ENCODE measurements at places on chromosomes 12 and 14.

DNA sequence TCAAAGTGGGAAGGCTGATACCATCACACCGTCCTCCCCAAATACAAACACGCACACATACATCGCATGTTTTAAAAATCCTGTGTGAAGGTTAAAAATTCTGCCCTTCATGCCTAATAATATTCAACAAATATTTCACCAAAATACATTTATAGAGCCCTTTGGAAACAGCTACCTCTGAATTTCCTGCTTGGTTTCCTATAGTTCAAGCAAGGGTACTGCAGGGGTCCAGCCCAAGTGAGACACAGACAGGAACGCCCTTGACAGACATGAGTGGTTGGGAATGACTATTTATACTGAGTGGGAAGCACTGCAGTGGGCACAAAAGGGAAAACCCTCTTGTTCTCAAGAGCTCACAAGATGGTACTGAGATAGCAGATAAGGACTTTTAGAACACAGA lies 51.0 kb downstream of the ST8SIA1 start:
- H3K27ac ChIP-seq, result peak overlapping the region; percentile 27
- DNase-seq, result no peak
- H3K36me3 ChIP-seq, result no peaks in the 10 kb centered on the region
- H3K4me3 ChIP-seq, result no peak overlapping the region

- no peaks in the 10 kb centered on the region for H3K27me3 ChIP-seq
- DNase-seq, result no peak
- H3K36me3 ChIP-seq, result no peaks in the 10 kb centered on the region
- no peak overlapping the region for H3K4me3 ChIP-seq
These were observed 99.1 kb downstream of the NELL2 start for GRCh38 chr12:44777044-44777443.

GRCh38 chr14:89440986-89441909 lies 24.2 kb upstream of the FOXN3 start:
- H3K4me3 ChIP-seq, result no peak overlapping the region
- DNase-seq, result no peak
- H3K27ac ChIP-seq, result no peak overlapping the region
- no peaks in the 10 kb centered on the region for H3K27me3 ChIP-seq

DNA sequence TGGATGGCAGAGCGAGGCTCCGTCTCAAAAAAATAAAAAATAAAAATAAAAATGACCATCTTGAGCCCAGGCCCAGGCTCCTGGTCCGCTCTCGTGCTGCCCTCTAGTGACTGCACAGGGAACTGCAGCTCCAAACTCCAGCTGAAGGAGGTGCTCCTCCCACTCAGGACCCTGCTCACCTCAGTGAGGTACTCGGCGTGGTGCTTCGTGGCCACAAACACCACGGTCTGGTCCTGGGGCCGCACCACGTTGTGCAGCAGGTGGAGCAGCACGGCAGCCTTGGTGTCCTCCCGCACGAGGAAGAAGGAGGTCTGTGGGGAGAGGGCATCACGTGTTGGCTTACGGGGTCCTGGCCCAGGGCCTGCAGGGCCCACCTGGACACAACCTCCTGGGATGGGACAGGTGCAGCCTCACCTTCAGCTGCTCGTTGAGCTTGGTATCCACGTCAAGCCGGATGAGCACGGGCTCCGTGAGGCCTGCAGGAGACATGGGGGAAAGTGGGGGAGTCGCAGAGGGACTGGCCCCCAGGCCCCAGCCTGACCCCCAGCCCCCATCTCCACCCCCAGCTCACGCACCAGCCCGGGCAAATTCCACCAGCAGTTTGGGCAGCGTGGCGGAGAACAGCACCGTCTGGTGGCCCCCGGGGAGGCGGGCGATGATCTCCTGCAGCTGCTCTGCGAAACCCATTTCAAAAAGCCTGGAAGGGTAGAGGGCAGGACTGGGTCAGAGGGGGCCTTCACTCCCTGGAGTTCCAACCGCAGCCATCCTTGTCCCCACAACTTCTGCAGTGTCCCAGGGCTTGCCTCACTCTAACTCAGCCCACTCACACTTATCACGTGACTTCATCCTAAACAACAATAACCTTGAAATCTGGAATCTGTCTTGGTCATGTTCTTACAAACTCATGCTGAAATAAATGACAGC lies 10.6 kb downstream of the DDX54 start:
- no peak overlapping the region for H3K27ac ChIP-seq
- H3K4me1 ChIP-seq, result no peaks in the 10 kb centered on the region
- no peaks in the 10 kb centered on the region for H3K27me3 ChIP-seq
- H3K36me3 ChIP-seq, result peaks cover 100% of the 10 kb centered on the region
- peak; percentile 91 for DNase-seq

- DNase-seq, result no peak
- no peak overlapping the region for H3K27ac ChIP-seq
- H3K4me1 ChIP-seq, result no peaks in the 10 kb centered on the region
- H3K36me3 ChIP-seq, result no peaks in the 10 kb centered on the region
- H3K27me3 ChIP-seq, result no peaks in the 10 kb centered on the region
These were observed 938.0 kb upstream of the FLRT2 start for GRCh38 chr14:84591827-84592445.

All from Peyer's patch (tissue), 4 donors.